NCI-H446 treated with DMSO at 0.1 percent for 48 hours (cell line): ENCODE measurements at places on chromosomes 6 and 20.
A peak's percentile ranks its signal among the peaks of the same experiment; 100 is the strongest.

DNA sequence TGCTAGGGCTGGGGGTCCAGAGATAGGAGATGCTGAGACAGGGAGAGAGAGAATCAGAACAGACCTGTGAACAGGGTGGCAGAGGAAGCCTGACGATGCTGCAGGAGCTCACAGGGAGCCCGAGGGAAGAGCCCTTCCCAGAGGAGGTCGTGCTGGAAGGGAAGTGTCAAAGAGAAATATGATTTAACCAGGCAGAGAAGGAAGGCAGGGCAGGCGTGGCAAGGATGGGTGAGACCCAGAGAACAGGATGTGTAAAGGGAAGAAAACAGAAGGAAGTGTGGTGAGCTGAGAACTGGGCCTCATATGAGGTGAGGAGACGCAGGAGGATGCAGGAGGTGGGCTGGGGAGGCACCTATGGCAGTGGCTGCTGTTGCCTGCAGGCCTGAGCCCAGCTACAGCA, 105.6 kb downstream of the ZDHHC14 start:
- no peak for DNase-seq

- DNase-seq: peak; percentile 19
Measured at GRCh38 chr6:124723671-124724070, 238.6 kb upstream of the RNF217 start.

DNA sequence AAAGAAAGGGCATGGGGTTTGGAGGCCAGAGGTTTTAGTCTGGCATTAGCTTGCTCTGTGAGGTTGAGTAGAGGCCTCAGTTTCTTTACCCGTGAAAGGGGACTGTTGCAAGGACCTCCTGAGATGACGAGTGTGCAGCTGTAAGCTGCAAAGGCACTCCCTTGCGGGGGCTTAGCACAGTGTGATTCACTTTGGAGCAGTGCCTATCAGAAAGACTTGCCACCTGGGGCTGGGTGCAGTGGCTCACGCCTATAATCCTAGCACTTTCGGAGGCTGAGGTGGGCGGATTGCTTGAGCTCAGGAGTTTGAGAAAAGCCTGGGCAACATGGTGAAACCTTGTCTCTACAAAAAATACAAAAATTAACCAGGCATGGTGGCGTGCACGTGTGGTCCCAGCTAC, 7.5 kb upstream of the BAK1 start:
- no peak for DNase-seq

DNA sequence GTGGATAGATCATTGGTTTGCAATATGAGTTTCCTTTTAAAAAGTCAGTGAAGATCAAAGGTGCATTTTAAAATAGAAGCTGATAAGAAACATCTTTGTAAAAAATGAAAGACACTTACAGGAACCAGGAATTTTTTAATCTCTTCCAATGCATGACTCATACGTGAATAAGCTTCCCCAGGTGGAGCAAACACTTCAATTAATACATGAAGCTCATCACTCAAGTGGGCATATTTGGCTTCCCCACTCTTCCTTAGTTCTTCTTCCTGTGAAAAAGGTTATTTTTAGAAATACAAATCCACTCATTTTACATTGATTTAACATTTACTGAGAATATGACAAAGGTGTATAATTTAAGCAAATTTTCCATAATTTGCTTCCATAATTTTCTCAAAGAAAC, 308.1 kb downstream of the KHDRBS2 start:
- no peak for DNase-seq

DNA sequence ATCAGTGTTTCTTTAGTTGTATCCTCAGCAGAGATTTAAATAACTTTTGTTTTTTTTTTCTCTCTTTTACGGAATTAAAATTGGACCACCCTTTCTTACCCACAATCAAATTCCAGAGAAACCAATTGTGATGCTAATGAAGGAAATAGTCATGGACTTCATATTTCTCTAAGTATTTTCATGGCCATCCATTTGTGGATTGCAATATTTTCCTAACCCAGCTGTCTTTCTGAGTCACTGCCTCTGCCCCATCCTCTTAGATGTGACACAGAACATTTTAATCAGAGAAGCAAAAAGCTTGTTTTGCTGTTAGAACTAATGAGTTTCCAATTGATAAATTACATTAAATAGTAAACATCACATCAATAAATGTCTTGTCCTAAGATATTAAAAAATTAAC, 405.5 kb upstream of the ADGRB3 start:
- no peak for DNase-seq

- no peak for DNase-seq
Measured at GRCh38 chr20:50565871-50566270, 55.7 kb downstream of the PTPN1 start.
